GM13976 (cell line): ENCODE measurements at places on chromosomes 2 and 18.

DNA sequence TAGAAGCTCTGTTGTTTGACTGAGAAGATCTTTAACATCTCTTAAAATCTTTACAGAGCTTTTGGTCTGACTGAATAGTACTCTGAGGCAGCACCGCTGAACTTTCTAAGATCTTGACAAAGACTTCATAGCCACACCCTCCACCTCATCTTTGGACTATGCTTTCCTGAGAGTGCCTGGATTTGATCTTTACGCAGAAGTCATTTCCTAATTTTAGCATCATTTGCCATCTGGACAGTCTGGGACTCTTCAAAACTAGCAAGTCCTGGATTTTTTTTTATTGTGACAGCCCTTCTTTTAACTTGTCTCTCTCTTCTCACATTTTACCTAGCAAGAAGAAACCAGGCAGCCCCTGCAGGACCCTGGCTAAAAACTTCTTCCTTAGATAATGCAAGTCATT is 188.8 kb downstream of the CTIF start:
- no peak for DNase-seq

DNA sequence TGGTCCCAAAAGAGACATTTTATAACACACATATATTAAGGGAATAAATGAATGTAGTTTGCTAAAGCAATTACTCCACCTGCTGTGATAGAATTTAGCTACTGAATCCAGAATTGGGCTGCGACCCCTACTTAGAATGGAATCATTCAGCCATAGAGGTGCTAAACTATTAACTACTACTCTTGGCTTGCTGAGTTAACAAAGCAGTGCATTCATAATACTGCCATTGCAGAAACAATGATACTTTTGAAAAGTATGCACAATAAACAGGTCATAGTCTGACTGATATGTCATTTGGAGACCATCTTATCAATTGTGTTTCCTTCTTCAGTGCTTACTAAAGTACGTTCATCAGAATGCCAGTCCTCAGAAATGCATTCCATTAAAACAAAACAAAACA is 273.6 kb downstream of the PIEZO2 start:
- no peak for DNase-seq

DNA sequence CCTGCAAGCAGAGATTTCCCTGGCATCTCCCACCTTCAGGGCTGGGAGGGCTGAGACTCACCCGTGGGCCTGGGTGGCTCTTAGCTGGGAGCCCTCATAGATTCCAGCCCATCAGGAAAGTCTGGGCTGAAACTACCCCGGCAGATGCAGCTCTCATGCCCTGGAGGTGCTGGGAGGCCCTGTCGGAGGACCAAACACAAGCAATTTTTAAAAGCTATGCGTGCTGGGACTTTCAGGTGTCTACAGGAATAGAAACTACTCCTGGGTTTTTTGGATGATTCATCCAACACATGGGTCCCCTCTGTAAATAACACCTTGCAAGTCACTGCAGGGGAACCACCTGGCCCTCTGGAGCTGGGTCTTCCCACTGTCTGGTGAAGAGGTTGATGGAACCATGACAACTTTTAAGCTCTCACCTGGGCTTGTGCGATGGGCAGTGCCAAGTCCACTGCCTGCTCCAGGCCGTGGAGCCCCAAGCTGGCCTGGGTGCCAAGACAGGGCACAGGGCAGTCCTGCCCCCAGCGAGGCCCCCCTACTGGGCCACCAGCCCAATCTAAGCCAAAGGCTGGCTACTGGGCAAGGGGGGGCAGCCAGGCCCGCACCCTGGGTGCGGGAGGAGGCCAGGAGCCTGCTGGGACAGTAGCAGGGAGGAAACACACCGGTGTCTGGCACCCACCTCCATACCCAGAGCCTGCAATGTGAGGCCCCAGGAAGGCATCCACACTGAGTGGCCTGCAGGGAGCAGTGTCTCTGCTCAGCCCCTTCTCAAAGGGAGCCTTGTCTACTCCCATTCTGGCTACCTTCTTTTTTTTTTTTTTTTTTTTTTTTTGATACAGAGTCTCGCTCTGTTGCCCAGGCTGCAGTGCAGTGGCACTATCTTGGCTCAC is 1.1 kb upstream of the GPR55 start:
- DNase-seq: peak; percentile 76

DNA sequence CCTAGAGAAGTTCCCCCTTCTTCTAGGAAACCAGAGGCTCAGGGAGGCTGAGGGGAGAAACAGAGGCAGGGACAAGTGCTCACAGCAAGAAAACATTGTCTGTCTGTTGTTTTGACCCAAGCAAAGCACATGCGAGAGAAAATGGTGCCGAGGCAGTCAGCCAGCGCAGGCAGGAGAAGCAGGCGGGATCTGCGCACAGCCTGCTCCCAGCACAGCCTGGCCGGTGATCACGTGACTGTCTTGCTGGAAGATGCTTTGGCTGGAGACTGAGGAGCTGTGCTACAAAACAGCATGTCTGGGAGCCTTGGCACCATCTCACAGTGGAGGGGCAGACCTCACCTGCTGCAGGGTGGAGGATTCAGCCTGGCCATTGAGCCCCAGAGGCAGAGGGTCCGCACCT is 93.7 kb upstream of the MYCN start:
- no peak for DNase-seq

- no peak for DNase-seq
Measured at GRCh38 chr2:242031481-242032019, 162.0 kb downstream of the RTP5 start.

GRCh38 chr2:101310834-101311695 is 2.6 kb upstream of the RNF149 start:
- DNase-seq: no peak

- no peak for DNase-seq
Measured at GRCh38 chr18:23321996-23322395, 131.1 kb upstream of the RIOK3 start.

GRCh38 chr2:232230560-232230959 is 148.0 kb upstream of the ALPP start:
- peak; percentile 38 for DNase-seq

- no peak for DNase-seq
Measured at GRCh38 chr2:120656273-120656950, 79.3 kb upstream of the GLI2 start.

DNA sequence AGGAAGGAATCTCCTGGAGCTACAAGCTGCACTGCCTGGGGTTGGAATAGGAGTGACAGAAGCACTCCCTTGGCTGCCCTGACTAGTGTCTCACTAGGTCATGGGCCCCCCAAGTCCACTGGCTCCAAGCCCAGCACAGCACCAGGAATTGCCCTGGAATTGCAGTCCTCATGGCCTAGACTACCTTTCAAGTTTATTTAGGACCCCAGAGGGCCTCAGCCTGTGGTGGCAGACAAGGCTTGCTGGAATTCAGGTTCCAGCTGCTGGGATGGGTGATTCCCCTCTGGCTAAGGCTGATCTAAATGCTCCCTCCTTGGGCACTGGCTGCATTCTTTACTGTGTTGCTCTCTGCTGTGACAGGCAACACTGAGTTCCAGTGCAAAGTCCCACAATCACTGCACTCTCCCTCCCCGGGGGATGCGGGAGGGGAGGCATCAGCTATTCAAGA is 14.0 kb downstream of the STRADB start:
- no peak for DNase-seq
